ENCODE measurements at places on chromosomes 16 and 17.

- no peak for DNase-seq
Observed at GRCh38 chr17:8884336-8884990, 17.0 kb upstream of the PIK3R6 start.

- DNase-seq = no peak
Observed at GRCh38 chr16:30710971-30711370, 12.0 kb downstream of the SRCAP start.

- DNase-seq = no peak
Observed at GRCh38 chr17:66347661-66348514, 45.5 kb downstream of the PRKCA start.

DNA sequence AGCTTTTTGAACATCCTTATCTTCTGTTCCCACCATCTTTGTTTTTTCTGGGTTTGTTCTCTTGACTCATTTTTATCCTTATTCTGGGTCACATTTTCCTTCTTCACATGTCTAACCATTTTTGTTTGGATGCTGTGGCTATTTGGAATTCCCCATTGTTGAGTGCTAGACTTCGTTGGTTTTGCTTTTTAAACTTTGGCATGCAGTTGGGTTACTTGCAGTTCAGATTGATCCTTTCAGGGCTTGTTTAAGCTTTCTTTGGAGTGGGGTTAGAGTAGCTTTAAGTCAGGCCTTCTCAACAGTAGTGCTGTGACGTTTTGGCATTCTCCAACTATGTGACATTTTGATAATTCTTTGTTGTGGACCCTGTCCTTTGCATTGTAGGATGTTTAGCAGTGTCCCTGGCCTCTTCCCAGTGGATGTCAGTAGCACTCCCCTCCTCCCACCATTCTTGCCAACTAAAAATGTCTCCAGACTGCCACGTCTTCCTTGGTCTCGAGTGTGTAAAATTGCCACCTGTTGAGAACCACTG is 21.1 kb downstream of the PRMT7 start:
- DNase-seq = no peak

GRCh38 chr16:85205747-85206471 is 93.6 kb upstream of the CIBAR2 start:
- DNase-seq = no peak

GRCh38 chr17:10241781-10242180 is 43.4 kb upstream of the GAS7 start:
- DNase-seq = no peak

- no peak for DNase-seq
Observed at GRCh38 chr16:991773-992172, 10.2 kb downstream of the SOX8 start.

DNA sequence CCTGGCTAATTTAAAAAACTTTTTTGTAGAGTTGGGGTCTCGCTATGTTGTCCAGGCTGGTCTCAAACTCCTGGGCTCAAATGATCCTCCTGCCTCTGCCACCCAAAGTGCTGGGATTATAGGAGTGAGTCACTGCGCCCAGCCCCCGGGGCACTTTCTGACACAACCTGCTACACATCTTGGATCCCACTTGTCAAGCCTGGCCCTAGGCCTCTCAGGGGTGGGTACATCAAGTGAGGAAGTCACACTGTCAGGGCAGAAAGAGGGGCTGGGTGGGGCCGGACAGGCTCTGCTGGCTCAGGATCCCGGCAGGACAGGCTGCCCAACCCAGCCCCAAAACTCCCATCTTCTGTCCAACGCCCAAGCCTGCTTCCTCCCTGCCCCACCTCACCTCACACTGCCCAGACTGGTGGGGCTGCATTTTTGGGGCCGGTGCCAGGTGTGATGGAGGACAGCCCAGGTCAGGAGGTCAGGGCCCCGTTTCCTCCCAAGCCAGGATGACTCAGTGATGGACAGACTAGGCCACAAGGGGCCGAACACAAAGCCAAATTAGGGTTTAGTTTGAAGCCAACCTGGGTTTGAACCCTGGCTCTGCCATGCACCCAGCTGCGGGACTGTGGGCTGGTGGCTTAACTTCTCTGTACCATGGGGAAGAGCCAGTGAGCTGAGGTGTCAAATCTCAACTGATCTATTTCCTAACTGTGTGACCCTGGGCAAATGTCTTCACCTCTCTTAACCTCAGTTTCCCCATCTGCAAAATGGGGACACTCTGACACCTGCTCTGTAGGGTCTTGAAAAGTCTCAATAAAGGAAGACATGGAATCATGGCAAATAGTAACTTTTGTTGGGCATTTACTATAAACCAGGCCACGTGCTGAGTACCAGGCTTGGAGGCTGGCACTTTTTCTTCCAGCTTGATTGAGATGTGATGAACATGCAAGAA is 8.9 kb upstream of the PPL start:
- DNase-seq = no peak

DNA sequence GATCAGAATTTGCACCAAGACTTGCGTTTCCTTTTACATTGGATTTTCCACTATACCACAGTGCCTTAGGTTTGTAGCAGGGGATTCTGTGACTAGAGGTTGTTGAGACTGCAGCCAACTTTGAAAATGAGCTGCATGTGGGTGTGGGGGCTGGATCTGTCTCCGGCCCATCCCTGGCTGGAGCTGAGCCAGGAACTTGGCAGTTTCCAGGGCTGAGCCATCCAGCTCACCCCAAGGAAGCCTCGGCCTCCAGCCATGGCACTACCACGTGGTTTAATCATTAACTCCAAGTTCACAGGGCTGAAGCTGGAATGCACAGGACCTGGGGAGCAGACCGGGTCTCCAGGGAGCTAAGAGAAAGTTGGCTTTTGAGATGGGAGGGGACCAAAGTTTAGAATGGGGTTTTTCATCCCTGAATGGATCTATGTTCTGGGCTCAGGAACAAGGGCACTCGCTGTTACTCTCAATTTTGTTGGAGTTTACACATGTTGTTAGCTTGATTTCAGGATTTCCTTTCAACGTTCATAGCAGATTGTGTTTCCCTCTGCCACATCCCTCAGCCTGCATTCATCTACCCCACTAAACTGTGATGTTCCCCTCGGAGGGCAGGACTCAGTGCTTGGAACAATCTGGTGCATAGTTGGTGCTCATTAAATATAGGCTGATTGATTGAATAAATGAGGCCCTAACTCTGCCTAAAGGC is 42.3 kb upstream of the HNF1B start:
- DNase-seq = no peak

DNA sequence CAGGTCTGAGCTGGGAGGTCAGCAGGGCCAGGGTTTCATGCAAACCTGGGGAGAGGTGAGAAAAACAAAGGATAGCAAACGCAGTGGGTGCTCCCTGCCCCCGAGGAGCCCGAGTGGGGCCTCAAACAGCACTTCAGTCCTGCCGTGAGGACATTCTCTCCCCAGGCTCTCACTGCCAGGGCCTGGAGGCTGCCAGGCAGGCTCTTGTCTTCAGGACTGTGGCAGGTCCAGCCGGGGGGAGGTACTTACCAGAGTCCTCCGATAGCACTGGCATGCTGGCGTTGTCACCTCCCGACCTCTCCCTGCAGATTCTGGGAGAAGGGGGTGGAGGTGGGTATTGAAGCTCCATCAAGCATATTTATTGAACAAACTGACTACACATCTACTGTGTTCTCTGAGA is 1.3 kb downstream of the MPP3 start:
- DNase-seq = no peak

GRCh38 chr17:17768424-17769088 is 68.2 kb downstream of the SREBF1 start:
- DNase-seq = no peak

GRCh38 chr16:50280932-50281331 is 14.6 kb downstream of the ADCY7 start:
- DNase-seq = no peak

DNA sequence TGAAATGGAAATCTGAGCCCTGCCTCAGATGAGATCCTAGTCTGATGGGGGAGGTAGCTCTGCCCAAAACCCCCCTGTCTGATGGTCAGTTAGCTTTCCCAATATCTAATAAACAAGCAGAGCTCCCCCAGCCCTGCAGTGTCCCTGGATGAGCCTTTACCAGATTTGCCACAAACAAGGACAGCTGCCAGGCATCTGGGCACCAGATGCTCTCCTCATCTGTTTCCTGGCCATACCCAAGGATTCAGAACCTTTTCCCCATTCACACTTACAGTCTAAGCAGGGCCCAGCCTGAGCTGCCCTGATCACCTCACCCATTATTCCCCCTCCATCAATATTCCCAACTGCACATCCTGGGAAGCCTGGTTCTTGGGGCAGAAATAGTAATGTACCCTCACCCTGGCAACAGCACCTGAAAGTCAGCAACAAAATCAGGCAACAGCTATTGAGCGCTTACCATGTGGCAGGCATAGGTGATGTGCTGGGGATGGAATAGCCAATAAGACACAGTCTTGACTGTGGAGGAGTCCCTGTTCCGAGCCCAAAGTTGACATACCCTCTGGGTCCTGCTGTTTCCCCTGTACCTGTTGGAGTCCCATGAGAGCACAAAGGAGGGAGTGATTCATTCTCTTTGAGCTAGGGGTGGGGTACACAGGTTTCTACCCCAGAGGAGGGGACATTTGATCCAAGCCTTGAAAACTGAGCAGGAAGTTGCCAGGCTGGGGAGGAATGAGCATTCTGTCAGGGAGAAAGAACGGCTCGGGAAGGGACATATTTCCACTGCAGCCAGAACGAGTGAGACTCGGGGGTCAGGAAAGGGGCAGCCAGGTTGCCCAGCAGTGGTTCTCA is 147.4 kb downstream of the TMEM132E start:
- no peak for DNase-seq

GRCh38 chr17:34383216-34383615 is 20.2 kb upstream of the CCL1 start:
- no peak for DNase-seq

- no peak for DNase-seq
Observed at GRCh38 chr16:67173808-67174705, 3.7 kb downstream of the NOL3 start.

DNA sequence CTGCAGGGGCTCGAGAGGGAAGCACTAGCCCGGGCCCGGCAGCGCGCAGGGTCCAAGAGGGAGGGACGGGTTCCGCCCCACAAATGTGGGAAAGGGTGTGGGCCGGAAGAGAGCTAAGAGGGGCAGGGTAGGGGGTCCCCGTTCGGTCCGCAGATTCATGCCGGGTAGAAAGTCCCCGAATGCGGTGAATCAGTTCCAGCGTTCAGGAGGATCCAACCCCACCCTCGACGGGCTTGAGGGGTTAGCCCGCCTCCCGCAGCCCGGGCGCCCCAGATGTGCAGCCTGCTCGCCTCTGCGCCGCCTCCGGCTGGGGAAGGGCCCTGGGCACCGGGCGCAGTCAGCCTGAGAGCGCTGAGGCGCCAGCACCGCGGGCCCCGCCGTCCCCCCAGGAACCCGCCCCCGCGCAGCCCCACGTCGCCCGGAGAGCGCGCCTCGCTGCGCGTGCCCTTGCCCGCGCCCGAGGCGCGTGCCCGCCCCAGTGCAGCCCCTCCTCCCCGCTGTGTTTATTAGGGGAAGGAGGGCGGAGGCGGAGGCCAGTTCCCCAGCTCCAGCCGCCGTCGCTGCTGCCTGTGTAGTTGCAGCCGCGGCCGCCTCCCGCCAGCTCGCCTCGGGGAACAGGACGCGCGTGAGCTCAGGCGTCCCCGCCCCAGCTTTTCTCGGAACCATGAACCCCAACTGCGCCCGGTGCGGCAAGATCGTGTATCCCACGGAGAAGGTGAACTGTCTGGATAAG is at the start of gene LASP1:
Gene LASP1 (plus strand): TSS at position 533 of the 733 bp plus-strand sequence. CDS start 132 bp downstream, at position 665.
- peak; percentile 80 for DNase-seq

- DNase-seq = no peak
Observed at GRCh38 chr17:59371416-59372100, 40.1 kb downstream of the YPEL2 start.

DNA sequence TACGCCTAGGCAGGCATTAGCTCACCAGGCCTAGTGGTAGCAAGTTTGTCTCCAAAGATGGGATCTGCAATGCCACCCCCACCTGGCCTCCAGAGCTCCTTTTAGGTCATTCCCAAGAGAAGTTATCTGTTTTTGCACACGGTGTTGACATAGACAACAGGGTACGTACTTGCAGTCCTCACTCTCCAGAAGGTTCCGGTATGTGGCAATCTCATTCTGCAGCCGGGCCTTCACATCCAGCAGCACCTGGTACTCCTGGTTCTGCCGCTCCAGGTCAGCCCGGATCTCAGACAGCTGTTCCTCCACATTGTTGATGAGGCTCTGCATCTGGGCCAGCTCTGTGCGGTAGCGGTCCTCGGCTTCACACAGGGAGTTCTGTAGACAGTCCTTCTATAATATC is 9.8 kb upstream of the KRT31 start:
- DNase-seq = no peak

DNA sequence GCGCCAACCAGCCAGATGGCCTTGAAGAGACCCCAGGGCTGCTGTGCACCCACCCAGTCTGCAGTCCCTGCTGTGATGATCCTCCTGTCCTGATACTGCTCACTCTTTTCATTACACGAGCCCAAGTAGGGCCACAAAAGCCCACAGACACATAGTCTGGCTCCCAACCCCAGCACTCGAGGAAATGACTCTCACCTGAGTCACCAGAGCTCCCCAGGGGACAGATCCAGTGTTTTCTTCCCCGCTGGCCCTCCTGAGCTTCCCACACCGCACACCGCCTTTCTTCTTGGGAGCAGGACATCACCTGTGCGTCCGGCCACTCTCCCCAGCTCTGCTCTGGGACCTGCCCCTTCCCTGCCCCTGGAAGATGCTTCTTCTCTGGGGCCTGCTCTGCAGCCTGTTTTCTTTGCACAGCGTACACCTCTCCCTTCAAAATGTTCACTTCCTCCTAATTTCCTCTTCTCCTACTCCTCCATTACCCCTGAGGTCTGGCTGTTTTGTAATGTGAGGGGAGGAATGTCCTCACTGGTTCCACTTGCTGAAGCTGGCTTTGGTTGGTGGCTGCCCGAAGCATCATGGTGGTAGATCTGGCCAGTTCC is 2.0 kb upstream of the SCN4A start:
- DNase-seq = no peak

GRCh38 chr17:81387100-81388090 is 7.9 kb upstream of the BAHCC1 start:
- DNase-seq = no peak

DNA sequence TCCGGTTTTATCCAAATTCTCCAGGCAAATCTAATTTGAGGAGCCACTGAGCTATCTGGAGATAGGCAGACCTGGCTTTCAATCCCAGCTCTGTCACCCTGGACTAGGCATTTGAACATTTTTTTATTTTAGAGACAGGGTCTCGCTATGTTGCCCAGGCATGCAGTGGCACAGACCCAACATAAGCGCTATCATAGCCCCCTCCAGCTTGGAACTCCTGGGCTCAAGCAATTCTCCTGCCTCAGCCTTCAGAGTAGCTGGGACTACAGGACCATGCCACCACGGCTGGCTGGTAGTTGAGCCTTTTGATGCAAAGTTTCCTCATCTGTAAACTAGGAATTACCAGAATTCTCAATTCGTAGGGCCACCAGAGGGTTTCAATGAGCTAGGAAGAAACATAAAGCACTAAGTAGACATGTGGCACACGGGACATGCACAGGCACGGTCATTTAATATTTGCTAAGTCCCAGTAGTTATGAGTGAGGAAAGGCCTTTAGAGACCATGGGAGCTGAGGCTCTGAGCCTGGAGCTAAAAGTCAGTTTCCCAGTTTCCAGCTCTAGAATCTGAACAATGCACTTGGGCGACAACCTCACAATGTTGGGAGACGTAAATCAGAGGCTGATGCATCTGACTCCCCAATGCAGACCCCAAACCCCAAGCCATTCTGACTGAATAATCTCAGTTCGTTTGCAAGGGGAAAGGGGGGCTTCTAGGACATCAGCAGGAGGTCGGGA is 1.1 kb downstream of the ELOB start:
- no peak for DNase-seq
